Stimulated activated CD8-positive, alpha-beta memory T cell treated with anti-CD3 and anti-CD28 coated beads, Interleukin-4, amount 100 ng/mL, for 4 hours (primary cell): ENCODE measurements at places on chromosomes 13 and 19.

GRCh38 chr19:5231857-5232678 lies 108.5 kb downstream of the PTPRS start:
- no peak for DNase-seq

GRCh38 chr13:113327391-113327765 lies 30.3 kb downstream of the LAMP1 start:
- DNase-seq: no peak

DNA sequence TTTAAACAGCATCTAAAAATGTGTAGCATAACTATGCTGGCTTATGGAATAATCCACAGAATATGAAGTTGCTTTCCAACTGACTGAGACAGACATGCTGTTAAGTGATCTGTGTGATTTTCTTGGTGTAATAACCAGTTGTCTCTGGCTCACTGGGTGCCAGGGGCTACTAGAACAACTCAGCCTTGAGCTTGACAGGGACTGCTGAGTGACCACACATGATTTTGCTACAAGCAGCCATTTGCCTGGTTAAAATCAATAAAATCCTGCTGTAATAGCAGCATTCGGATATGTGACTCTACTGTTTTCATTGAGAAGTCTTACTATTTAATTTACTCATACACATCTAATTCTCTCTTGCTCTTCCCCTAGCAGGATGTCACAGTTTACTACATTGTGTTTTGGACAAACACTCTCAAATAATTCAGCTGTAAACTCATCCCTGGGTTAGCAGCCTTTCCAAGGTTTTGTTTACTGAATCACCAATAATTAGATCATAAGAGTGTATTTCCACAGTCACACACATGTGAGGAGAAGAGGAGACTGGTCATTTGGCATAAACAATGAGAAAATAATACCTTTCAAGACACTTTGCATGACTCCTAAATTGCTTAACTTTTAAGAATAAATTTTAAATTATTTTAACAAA lies 426.2 kb downstream of the PCDH9 start:
- no peak for DNase-seq

GRCh38 chr19:10104130-10104513 lies 1.6 kb upstream of the ANGPTL6 start:
- no peak for DNase-seq

GRCh38 chr13:23845105-23845725 lies 44.0 kb downstream of the MIPEP start:
- no peak for DNase-seq

DNA sequence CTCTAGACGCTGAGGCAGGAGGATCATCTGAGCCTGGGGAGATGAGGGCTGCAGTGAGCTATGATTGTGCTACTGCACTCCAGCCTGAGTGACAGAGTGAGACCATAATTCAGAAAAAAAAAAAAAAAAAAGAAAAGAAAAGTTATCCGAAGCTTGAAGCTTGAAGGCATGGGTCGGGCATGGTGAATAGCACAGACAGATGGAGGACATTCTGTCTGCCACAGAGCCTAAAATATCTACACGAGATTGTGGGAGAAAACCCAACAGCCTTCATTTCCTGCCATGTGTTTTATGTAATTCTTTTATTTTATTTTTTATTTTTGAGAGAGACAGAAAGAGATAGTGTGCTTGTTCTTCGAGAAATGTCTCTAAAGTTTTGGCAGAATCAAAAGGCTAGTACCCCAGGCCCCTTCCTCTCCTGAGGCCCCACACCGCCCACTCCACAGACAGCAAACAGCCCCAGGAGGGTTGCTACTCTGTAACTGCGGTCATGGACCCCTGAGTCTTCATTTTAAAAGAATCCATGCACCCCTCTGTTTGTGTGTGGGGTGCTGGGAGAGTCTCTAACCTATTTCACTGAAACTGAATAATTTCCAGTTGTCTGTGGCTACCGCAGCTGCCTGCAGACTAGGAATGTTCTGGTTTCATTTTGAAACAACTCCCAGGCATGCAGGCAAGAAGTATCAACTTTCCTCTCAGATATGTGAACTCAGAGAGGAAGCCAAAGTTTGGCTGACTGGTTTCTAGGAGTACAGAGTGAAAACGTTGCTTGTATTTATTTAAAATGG lies 38.4 kb upstream of the RCBTB2 start:
- DNase-seq: no peak

GRCh38 chr13:110109910-110110309 lies 197.0 kb downstream of the COL4A1 start:
- no peak for DNase-seq

DNA sequence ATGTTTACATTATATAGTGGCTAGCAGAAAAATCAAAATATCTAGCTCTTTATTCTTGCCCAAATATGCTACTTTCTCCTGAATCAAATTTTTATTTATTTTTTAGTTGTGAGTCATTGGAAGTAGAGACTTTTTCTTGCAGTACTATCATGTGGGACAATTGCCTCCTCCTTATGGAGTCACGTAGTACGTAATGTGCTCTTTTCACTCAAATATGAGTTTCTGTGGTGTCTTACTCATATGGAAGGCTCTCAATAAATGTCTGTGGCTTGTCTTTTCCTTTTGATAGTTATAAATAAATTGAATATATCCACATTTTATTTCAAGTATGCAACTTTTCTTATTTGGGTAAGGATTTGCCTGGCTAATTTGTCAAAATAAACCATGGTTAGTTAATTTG lies 1411.0 kb upstream of the SLC10A2 start:
- no peak for DNase-seq

- no peak for DNase-seq
Observed at GRCh38 chr13:103615771-103616170, 549.6 kb upstream of the SLC10A2 start.

DNA sequence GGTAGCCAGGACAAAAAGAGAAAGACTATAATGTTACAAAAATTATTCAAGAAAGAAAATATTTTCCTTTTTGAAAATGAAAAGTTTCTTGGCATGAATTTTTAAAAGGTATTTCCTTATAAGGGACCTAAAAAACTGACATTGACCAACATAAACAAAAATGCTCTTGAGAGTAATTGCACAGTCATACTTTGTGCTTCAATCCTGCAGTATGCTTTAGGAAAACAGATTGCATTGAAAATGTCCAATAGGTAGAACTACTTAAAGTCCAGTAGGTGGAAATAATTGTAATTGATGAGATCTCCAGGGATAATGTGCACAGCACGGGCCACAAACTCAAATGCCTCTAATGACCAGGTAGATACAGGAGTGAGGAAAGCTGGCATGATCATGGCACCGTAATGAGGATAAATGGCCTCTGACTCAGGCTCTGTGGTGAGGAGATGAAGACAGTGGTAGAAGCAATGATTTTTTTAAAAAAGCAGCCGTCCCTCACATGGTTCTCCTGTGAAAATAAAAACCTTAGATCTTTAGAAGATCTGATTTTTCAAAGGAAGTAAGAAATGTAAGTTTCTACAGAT lies 278.0 kb downstream of the ITGBL1 start:
- DNase-seq: no peak

- no peak for DNase-seq
Observed at GRCh38 chr13:99196466-99197116, 4.1 kb upstream of the UBAC2 start.

DNA sequence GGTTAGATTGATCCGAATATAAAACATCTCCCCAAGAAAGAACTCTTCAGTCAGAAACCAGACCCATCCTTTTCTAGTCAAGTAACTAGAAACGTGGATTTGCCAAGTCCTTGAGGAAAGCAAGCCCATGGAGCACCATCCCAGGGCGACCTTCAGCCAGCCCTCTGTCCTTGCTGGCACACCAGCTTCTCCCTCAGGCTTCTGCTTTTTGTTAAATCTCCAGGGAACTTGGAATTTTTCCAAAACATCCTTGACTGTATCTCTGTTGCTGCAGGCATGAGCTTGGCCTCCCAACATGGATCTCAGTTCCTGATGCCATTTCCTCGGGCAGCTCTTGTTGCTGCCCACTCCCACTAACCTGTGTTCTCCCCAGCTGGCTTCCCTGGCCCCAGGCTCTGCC lies 27.1 kb upstream of the C1QTNF9 start:
- DNase-seq: no peak

DNA sequence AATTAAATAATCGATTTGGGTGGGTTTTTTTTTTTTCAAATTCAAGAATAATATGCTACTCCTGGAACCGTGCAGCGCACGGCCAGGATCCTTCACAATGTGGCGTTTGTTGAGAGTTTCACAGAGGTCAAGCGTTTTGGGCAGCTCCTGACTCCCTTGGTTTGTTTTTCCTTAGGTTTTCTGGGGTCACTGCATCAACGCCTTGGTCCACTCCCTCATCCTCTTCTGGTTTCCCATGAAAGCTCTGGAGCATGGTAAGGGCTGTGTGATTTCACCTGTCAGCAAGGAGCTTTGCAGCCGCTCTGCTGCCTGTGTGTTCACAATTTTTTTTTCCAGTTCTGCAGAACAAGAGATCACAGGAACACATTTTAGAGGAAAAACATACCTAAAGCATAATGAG lies 212.4 kb downstream of the SHISA2 start:
- no peak for DNase-seq

- no peak for DNase-seq
Observed at GRCh38 chr19:2587001-2587719, 111.2 kb downstream of the GADD45B start.

GRCh38 chr13:48579165-48579918 lies 46.5 kb upstream of the RCBTB2 start:
- no peak for DNase-seq
